ENCODE measurements at places on chromosomes 11 and 22.

DNA sequence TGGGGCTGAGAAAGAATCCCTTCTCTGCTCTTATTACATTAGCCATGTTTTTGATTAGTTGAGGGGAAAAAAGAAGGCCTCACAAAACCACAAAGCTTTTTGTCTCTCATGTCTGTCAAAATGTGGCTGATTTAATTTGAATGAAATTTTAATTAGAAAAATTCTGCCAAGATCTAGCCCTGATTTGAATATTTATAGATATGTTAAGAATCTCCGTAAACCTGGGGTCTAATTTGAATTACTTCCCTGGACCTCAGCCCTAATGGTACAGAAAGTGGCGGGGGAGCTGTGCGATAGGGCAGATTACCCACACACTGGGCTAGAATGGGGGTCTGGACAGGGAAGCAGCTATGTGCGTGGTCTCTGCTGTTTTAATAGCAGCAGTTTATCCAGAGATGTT is 141.3 kb upstream of the TTC12 start:
- DNase-seq: no peak

DNA sequence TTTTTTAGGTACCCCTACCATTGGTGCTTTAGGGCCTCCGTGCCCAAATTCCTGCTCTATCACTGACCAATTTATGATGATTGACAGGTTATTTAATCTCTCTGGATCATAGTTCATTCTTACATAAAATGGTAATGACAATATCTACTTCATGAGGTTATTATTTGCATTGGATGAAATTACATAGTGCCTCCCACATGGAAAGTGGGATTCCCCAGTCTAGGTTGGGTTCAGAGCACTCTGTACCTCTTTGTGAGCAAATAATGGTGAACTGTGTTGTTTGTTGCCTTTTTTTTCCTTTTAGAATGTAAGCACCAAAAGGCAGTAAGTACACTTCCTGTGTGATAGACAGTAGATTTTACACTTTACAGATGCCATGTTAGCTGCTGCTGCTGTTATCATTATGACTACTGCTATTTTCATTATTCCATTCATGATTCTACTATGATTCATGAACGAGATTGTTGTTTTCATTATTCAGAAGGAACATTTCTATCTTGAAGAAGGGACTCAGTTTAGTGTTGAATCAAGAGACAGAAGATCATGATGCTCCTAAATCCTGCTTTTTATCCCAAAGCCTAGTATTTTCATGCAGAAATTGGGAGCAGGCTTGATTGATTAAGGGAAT is 100.8 kb downstream of the ALX4 start:
- no peak for DNase-seq

DNA sequence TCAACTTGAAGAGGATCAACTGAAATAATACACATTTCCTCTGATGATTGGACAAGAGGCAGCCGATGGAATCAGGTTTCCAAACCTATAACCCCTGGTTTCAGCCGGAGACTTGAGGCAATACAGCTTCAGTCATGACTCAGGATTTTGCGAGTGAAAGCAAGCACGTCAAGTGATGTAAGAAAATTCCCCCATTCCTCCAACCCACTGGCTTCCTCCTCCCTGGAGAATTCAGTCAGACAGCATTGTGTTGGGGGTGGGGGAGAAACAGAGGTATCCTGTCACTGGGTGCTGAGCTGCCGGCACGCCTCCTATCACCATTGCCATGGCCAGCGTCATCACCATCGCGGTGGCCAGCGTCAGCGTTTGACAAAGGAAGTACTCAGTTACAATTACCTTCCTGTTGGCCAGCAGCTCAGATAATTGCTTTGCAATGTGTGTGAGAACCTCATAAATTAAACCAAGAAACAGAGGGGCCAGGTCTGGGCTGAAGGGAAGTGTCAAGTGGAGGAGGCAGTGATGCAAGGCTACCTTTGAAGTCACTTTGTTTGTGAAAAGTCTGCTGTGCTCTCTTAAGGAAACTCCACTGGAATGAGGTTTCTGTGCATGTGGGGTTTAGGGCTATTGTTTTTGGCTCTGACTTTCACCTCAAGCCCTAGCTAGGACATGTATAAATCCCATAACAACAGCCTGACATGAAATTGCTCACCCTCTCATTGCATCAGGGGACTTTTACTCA is 50.2 kb downstream of the LIF start:
- DNase-seq: peak; percentile 14

DNA sequence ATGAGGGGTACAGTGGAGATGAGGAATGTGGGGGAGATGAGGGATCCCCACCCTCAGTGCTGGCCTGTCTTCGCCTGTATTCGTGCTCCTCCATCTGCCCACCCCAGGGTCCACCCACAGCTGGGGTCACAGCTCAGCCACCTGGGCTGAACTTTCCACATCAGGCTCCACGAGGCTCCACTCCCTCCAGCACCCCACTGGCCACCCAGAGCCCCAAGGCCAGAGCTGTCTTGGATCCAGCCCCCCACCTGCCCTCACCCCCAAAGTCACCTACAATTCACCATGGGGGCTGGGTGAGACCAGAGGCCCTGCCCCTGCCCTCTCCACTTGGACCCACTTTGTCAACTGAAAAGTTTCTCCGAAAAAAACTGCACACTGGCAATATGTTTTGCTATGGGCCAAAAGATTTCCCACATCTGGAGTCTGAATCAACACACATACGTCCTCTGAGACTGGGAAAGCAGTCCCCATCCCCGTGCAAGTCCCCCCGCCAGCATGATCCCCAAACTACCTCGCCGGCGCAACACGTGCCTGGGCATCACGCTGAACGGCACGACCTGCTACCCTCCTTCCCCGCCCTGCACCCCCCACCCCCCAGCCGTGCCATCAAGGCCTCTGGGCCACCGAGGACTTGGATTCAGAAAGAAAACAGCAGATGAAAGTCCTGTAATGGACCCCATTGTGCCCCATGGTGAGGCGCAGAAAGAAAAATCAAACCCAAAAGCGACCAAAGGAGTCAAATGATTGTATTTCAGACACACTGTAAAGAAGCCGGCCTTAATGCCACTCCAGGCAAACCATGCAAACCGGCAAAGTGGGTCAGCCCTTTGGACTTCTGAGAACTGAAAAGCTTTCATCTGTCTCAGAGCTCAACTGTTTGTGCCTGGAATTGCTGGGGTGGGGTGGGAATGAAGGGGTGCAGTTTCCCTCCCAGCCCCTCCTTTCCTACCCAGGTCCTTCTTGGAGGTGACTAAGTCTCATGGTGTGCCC is 16.5 kb upstream of the GAL start:
- DNase-seq: no peak

- no peak for DNase-seq
Observed at GRCh38 chr11:76653674-76654284, 16.8 kb downstream of the LRRC32 start.
